Coronary artery (tissue), 2 donors: ENCODE measurements at places on chromosomes 2 and 18.

DNA sequence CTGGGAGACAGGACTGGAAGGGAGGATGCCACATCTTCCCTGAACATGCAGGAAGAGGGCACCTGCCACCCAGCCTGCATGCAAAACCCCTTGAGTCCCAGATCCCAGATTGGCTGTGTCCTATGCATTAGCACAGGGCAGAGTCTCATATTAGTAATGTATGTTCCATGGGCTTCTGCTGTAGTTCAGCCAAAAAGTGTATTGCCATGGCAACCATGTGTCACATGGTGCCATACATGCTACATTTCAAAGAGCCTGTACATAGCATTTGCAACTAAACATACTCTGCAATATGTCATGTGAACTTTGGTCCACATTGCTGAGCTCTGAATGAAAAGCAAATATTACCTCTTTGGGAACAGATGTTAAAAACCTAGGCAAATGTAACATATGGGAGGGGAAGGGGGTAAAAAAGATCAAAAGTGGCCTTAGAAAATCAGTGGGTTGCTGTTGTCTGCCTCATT is 78.4 kb downstream of the DPP4 start:
- no peak for DNase-seq

- DNase-seq = no peak
Measured at GRCh38 chr2:226838722-226839121, 2.9 kb downstream of the RHBDD1 start.

GRCh38 chr2:227163998-227164762 is at the start of the genes COL4A3 and COL4A4:
TSS of gene COL4A3 (plus strand) at chr2:227164624. CDS start at chr2:227164727, 103 bp downstream.
TSS of gene COL4A4 (minus strand) at chr2:227164205. CDS start at chr2:227147483, 16,722 bp downstream.
- DNase-seq = peak; percentile 81

GRCh38 chr2:207037896-207038295 is 98.6 kb downstream of the CPO start:
- no peak for DNase-seq

DNA sequence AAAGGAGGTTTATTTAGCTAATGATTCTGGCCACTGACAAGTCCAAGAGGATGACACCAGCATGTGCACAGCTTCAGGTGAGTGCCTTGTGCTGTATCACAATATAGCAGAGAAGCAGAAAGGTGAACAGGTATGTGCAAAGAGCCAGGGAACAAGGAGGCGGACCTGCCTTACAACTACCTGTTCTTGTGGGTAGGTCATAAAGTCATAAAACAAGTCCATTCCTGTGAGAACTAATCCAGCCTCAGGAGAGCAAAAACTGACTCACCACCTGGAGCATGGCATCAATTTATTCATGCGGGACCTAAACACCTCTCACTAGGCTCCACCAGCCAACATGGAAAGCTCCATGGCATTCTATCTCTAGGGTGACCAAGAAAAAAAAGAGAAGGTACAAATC is 234.2 kb downstream of the ASXL3 start:
- DNase-seq = no peak

- DNase-seq = no peak
Measured at GRCh38 chr2:153287109-153287801, 191.3 kb downstream of the RPRM start.

GRCh38 chr2:223247136-223247535 is 195.1 kb downstream of the KCNE4 start:
- DNase-seq = no peak

GRCh38 chr2:117859532-117859911 is 45.0 kb downstream of the DDX18 start:
- DNase-seq = no peak

DNA sequence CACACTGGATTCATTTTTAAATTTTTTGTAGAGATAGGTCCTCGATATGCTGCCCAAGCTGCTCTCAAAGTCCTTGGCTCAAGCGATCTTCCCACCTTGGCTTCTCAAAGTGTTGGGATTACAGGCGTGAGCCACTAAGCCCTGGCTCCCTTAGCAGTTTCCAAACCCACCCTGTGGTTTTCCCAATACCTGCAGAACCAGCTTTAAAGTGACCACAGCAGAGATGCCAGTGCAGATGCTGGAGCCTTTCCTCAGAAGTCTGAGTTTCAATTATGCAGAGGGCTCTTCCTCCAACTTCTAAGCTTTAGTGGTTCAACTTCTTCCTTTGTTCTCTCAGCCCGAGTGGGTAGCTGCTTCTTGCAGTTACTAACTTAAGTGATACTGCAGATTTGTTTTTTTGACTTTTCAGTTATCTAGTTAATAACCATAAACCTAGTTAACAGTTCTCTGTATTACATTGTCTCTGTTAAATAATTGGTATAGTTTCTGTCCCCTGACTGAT is 8.1 kb upstream of the HAAO start:
- DNase-seq = no peak

DNA sequence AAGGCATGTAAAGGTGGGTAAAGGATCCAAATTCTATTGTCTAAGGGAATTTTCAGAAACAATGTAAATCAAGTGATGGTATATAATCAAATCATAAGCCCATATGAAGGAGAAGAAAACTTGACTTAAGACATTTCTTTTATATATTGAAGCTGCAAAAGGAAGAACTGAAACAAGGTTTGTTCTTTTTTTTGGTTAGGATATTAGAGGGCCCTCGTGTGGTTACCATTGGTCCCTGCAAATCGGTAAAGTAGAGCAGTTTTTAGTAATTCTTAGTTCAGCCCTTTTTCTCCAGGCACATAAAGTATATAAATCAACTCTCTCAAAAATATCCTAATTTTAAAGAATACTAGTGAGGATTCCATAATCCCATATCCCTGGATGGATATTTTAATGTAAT is 105.6 kb upstream of the STK17B start:
- no peak for DNase-seq

DNA sequence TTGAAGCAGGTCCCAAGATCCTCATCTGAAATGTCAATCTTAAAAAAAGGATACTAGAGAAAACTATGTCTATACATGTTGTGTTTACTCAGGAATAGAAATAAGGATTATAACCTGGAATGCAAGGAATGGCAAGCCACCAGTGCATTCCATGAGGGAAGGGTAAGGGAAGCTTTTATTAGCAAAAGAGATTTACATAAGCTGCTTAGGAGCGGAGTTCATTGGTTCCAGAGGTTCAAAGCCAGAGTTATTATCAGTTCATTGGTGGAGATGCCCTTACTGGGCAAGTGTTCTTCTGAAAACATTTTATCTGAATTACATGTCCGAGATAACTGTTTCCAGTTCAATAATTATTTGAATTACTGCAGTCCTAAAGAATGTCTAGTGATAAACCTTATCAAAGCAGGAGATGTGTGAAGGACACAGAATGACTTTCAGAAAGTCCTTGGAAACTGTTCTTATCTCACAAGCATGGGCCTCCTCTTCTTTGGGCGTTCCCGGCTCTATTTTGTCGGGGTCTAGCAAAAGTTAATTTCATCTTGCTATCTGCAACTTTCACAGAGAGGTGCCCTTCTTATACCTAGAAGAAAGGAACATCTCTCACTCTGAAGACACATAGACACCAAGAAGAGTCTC is 23.5 kb downstream of the COMMD1 start:
- no peak for DNase-seq

DNA sequence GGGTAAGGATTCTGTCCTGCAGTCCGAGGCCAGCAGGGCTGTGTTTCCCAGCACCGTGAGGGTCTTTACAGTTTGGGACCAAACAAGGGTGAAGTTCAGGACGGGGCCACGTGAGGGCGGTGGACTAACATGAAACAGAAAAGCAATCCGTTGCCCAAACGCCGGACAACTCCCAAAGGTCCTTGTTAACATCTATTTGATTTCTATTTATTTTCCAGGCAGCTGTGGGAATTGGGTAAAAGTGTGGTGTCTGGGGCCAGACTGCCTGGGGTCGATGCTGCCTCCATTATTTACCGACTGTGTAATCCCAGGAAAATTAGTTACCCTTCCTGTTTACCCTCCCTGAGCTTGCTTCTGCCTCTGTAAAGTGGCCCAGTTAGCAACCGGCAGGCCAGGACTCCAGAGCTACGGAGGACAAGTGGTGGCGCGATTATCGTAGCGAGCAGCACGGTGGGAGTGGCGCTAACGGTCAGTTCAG is 66.3 kb upstream of the TCF7L1 start:
- DNase-seq = peak; percentile 82

GRCh38 chr2:213500881-213501280 is 216.6 kb downstream of the SPAG16 start:
- no peak for DNase-seq
